ENCODE measurements at places on chromosomes 16 and 17.

- DNase-seq, result no peak
Observed at GRCh38 chr17:49365667-49366066, 3.6 kb upstream of the ZNF652 start.

DNA sequence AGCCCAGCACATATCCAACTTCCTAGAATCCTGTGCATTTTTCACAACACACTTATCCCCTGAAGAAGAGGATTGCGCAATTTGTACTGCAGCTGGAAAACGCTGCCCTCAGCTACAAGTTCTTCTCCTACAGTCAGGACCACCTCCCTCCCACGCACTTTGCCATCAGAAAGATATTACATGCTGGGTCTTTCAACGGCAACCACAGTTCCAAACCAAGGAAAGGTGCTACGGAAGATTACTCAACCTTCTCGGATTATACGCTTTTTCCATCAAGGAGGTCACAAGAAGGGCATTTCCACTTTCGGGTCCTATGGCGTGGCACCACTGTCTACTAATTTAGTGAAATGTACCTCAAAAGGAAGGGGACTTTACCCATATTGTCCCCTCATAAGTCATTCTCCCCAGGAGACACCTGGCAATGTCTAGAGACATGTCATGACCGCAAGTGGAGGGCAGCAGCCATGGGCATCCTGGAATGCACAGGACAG, 35.2 kb downstream of the USP7 start:
- peak; percentile 45 for DNase-seq

- DNase-seq, result no peak
Observed at GRCh38 chr16:2515180-2515851, 1.6 kb downstream of the ATP6V0C start.

GRCh38 chr17:78572239-78573205, 4.7 kb downstream of the DNAH17 start:
- no peak for DNase-seq

DNA sequence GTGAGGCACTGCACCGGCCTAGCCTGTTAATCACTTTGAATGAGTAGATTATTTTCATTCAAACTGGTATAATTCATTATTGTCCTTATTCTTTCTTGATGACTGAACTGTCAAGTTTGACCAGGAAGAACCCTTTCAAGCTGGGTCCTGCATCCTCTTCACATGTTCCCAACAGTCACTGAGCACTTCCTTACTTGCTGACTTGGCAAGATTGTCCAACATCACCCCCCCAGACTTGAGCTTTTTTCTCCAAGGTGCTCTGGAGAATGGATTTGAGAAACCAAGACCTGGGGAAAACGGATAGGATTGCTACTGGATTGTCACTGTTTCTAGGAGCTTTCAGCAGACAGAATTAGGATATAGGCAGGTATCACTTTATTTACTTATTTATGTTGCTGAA, 55.1 kb upstream of the GSG1L start:
- no peak for DNase-seq

DNA sequence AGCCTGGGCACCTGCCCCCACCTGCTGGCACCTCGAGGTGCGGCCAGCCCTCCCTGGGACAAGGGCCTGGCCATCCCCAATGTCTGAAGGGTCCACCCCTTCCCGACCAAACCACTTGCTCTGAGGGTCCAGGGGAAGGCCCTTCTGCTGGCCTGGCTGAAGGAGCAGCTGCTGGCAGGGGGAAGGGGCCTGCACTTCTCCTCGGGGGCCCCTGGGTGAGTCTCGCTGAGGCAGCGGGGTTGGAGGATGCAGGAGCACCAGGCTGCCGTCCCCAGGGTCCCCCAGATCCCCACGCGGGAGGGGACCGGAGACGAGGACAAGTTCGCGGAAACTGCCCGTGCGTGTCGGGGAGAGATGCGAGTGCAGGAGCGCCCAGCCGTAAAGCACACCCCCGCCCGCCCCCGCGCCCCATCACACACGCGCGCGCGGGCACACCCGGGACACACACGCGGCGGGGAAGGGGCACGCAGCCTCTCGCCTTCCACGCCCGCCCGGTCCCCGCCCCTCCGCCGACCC, 725 bp upstream of the CACNA1H start:
- peak; percentile 13 for DNase-seq

DNA sequence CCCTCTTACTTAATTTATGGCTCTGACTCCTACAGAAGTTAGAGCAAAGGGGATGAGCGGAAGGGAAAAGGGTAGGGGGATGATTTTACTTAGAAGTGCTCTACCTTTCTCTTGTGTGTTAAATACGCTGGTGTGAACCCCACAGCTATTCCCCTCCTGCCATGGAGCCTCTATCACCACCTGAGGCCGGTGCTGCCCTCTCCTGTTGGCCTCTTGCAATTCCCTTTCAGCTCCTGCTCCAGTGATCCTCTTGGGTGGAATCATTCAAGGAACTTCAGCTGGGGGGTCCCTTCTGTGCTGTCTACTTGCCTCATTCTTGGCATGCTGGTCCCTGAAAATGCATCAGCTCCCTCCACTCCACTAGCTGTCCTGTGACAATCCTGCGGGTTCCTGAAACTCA, 41.8 kb upstream of the CDH8 start:
- no peak for DNase-seq

DNA sequence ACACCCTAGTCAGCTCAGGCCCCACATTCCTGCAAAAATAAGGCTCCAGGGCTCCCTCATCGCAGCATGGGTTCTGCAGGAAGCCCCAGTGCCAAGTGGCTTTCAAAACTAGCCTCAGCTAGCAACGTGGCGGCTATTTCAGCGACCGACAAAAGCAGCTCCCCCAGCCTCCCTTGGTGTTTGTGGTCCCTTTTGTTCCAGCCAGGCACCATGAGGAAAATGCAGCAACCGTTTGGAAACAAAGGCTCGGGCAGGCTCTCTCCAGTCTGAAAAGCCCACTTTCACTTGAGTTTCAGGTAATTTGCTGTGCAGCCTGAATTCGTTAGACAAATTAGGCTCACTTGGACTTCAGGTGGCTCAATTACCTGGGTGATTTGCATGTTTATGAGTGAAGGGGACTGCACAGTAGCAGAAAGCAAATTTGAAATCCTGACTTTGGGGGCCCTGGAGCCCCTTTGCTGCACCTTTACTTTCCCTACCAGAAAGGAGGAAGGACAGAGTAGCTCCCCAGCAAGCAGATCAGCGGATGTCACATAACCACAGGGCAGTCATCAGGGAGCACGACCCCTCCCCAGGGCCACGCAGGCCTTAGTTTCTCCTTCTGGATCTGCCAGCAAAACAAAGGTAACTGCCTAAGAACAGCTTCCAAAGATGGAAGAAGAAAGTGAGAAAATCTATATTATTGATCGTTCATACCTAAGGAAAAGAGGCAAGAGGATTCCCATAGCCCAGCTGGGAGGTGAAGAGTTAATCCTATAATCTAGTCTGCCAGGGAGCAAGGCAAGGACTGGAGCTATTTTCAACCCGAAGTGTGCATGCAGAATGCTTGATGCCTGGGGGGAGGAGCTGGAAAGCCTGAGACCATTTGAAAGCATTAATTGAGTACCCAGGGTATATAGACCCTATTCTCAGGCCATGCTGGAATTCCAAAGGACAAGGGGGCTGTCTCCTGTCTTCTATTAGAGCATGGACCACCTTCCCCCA, 143.1 kb upstream of the SDK2 start:
- no peak for DNase-seq

DNA sequence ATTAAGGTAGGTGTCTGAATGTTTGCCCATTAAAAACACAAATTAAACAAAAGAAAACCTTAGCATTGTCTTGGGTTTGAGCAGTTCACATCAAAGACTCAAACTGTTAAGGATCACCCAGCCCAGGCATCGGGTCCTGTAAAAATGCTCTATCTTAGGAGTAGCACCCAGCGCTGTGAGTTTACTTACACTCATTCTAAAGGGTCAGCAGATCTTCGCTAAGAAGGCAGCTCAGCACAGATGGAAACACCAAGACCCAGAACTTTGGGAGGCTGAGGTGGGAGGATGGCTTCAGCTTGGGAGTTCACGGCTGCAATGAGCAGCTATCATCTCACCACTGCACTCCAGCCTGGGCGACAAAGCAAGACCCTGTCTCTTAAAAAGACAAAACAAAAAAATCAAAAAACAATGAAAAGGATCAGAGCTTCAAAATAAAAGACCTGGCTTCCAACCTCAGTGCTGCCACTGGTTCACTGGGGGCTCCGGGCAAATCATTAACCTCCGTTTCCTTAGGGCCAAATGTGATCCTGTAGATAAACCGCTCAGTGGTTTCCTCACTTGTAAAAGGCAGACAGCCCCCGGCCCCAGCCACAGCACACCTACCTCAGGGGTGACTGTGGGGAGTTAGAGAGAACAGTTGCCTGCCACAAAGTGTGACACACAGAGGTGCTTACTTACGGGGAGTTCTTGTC, 11.1 kb downstream of the COG1 start:
- no peak for DNase-seq

DNA sequence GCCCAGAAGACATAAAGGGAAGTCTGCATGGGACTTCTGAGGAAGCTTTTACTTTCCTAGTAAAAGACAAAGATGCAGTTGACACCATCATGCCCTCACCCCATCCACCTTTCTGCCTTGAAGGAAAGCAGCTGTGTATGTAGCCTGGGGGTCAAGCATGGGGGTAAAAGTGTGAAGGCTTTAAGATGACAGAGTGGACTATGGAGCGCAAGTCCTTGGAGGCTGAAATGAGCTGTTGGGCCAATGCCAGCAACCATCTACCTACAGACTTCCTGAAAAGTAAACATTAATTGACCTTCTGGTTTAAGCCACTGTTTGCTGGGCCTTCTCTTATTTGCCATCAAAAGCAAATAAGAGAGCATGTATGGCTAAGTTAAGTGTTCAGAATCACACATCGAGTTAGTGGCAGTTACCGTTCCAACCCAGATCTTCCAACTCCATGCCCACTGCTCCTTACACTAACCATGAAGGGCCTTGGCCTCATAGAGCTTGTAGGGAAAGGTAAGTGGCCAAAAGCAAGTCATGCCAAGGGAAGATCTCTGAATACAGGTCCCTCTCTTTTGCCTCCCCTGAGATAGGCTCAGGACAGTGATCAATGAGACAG, 30.0 kb downstream of the SLC13A5 start:
- DNase-seq, result no peak
